Type B pancreatic cell (in vitro differentiated cells): ENCODE measurements at places on chromosomes 2 and 18. TPM values are rescaled to one million over a fixed set of nuclear protein-coding genes. Genes with fewer than 3 reads are reported as not detected.

DNA sequence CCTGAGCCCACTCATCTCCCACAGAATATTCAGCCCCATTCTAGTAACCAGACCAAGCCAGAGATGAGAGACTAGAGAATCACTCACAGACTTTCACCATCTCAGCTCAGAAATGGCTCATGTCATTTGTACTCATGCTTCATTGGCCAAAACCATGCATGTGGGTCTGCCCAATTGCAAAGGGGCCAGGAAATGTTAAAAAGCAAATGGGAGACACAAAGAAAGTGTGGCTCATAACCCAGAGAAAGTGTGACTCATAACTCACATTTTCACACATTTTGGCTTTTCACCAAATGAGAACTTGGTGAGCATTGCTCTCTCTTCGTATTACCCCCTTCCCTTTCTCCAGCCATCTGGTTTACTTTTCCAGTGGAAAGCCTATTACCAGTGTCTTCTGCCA is 66.2 kb downstream of the MDH1 start:
- DNase-seq = no peak

- no peak for DNase-seq
Observed at GRCh38 chr2:98839292-98839691, 96.7 kb downstream of the CRACDL start.

Gene C2orf66
- total RNA-seq = 0.29 TPM in 1 of 2 replicates, not detected in the other

DNA sequence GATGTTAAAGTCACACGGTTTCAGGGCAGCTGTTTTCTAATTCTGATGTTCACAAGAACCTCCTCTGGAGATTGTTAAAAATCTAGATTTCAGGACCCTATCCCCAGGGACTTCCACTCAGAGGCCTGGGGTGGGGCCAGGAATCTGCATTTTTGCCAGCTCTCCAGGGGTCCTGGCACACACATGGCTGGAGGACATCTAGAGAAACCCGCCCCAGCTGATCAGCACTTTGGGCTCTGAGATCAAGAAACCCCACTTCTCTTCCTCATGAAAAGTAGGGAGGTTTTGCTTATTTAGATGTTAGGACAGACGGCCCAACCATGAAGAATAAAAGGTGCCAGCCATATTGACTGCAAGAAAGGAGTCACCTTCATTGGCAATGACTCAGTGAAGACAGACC is 148.8 kb downstream of the TNS1 start:
- DNase-seq = no peak
